ENCODE measurements at places on chromosomes 13 and 19.
A peak's percentile ranks its signal among the peaks of the same experiment; 100 is the strongest.

DNA sequence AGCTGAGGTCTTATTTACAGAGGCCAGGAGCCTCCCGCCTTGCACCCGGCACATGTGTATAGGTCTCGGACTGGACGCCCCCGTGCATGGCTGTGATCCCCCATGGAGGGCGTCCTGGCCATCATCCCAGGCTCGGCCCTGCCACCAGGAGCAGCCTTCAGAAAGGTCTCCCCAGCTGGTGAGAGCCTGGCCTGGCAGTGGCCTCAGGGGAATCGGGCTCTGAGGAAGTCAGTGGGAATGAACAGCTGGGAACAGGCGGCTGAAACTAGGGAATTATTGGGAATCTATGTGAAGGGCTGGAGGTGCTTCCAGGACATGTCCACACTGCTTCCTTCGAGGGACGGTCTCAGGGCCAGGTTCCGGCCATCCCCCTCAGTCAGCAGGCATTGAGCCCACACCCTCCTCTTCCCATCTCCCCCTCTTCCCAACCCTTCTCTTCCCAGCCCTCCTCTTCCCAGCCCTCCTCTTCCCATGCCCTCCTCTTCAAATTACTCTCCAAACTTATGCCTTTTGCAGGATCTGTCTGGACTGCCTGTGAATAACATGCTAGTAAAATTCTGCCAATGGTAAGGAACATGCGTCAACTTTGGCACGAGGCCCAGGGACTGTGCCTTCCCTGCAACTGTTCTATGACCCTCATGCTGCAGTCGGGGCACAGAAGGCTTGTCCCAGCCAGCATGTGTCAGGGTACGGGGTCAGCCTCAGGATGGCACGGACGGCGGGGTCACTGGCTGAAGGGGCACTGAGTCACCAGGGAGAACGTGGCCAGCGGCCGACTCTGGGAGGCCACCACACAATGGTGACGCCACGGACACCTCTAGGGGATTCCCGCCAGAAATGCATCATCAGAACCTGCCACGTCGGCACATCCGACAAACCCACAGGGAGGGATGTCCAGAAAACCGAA, 24.2 kb upstream of the C13orf46 start:
- peak; percentile 28 for DNase-seq

- DNase-seq, result peak; percentile 39
Observed at GRCh38 chr13:105773863-105774538, 761.5 kb downstream of the EFNB2 start.

DNA sequence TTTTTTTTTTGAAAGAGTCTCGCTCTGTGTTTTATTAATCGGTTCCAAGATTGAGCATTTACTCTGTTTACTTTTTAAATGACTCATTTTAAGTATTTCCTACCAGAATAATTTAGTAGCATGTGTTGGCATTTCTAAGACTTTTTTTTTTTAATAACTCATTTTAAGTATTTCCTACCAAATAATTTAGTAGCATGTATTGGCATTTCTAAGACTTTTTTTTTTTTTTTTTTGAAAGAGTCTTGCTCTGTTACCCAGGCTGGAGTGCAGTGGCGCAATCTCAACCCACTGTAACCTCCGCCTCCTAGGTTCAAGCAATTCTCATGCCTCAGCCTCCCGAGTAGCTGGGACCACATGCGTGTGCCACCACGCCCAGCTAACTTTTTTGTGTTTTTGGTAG, 13.1 kb downstream of the SETDB2 start:
- peak; percentile 26 for DNase-seq

DNA sequence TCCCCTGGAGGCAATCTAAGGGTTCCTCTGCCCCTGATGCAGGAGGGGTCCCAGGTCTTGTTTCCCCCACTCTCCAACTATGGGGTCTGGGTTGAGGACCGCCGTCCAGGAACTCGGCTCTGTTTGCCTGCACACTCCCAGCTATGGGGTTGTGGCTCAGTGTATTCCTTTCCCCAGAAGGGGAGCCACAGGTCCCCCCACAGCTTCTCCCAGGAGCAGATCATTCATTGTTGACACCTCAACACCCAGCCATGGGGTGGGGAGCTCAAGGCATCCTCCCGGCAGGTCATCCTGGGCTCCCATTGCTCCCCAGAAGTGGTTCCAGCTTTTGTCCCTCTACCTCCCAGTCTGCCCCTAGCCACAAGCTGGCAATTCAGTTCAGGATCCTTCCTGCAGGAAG, 975 bp downstream of the ZNF358 start:
- no peak for DNase-seq

DNA sequence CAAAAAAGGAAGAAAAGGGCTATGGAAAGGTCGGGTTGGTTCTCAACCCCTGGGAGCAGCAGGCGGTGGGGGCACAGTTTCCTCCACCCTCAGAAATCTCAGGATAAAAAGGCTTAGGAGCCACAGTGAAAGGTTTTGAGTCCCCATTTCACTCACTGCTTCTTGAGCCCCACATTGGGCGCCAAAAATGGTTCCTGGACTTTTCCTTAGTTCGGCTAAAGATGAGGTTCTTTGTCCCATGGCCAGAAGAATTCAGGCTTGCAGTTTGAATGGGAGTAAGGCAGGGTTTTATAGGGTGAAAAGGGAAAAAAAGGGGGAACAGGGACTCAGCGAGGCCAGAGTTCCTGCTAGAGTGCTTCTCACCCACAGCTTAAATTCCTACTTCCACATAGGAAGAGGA, 179.5 kb downstream of the GGACT start:
- peak; percentile 13 for DNase-seq

- no peak for DNase-seq
Observed at GRCh38 chr13:27176470-27177410, 5.1 kb upstream of the USP12 start.

- DNase-seq, result no peak
Observed at GRCh38 chr13:110450016-110450900, 111.3 kb downstream of the RAB20 start.

DNA sequence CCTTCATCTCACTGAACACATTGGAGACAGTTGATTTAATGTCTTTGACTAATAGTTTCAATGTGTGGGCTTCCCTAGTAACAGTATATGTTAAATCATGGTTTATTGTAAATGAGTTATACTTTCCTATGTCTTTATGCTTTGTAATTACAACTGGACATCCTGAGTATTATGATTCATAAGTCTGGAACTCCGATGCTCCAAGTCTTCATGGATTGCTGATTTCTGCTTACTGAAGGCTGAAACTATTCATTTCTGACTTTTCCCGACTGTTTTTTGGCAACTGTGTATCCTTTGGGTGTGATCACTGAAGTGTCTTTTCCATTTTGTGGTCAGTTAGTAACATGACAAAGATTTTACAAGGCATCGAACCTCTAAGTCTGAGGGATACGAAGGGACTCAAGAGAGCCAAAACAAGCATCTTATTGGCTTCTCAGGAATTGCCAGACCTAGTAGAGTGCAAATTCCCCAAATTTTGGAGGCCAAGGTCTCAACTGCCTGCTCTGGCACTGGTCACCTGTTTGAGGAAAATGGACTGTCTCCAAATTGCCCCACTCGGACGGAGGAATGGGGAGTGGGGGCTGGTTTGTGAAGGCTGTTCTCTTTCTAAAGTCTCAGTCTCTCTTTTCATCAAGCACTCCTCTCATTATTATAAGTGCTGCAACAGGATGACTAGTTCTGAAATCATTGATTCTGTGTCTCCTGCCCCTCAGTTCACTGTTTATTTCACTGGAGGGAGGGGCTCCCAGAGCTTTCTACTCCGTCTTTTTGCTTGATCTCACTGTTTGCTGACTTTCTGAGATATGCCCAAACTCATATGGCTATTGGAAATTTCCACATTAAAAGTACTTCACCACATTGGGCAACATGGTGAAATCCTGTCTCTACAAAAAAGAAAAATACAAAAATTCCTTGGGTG, 20.2 kb upstream of the CD70 start:
- peak; percentile 99 for DNase-seq

GRCh38 chr19:18253716-18254115, 20.5 kb downstream of the IQCN start:
- no peak for DNase-seq

DNA sequence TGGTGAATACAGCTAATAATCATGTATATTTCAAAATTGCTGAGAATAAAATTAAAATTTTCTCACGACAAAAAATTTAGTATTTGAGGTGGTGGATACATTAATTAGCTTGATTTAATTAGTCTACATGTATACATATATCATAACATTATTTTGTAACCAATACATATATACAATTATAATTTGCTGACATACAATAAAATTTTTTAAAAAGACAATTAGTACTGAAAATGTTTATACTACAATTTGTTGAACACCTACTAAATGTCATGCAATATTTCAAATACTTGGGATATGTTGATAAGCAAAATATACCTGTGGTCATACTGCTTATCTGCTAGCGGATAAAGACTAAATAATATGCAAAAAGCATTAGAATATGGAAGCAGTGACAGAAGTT, 586.5 kb downstream of the SLITRK6 start:
- no peak for DNase-seq
